ENCODE measurements at places on chromosomes 5 and 9.

GRCh38 chr5:78750281-78750680, 101.7 kb upstream of the LHFPL2 start:
- DNase-seq, result no peak

DNA sequence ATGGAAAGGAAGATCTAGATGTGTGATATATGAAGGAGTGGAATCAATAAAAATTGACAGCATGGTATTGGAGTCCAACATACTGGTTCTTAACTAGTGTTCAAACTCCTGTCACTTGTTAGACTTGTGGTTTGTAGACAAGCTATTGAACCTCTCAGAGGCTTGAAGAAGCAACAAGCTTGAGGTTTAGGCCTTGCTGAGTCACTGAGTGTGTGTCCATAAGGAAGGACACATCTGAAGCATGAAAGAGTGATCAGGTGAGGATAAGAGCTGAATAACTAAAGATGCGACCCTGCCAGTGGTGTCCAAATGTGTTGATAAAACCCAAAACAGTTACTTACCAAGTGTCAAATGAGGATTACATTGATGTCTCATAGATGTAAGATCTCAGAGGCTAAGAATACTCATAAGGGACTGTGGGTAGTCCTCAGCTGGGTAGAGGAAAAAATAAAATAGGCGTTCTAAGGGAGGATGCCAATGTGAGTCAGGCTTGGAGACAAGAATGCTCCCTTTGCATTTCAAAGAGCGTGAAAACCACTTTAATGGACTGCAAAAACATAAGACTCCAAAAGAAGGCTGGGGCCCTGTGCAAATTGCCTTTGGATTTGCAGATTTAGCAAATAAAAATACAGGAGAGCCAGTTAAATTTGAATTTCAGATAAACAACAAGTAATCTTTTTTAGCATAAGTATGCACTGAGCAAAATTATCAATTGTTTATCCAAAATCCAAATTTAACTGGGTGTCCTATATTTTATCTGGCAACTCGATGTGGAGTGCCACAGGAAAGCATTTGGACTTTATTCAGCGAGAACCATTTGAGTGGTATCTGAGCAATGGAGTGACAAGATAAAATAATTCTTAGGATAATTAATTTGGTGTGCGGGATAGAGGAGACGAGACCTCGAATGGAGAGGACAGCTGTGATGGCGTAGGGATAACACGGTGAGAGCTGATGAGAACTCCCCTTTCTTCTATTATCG, 757.3 kb upstream of the WWC1 start:
- DNase-seq, result no peak

DNA sequence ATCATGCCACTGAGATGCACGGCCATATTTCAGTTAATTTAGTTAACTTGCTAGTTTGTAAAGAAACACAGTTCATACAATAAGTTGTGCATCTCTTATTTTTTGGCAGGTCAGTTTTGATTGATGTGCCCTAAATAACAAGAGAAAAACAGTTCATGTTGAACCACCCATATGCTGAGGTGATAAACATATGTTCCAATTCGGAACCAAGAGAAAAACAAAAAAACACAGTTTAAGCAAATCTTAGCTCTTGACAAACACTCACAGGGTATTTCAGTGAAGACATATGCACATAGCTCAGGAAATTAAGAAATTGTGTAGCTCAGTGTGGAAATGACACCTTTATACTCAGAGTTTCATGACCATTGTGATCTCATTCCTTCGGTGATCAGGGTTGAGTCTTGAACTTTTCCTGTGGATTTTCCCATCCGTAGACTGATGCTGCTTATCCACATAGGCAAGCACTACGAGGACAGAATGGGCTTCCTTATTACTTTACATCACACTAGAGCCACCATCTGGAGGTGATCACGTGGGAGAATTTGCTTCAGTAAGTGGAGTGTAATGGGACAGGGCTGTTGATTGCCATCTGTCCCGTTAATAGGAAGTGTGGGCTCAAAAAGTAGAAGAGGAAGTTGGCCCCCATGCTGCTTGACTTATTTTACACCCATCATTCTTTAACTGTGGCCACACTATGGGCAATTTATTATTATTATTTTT, 773.0 kb downstream of the MTRR start:
- no peak for DNase-seq

DNA sequence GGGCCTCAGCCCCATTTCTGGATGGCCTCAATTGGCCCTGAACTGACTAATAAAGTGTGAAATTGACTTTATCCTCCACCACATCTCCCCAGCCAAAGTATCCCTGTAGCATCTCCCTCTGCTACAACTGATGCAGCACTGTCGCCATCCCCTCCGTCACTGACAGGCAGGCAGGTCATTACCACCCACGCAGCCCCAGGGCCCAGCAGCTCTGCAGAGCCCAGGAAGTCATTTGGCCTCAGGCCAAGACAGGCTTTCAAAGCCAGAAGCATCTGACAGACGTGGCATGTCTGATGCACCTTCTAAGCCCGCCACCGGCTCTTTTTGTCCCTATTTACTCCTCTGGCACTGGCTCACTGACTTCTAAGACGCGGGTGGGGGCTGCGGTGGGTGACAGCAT, 65.3 kb downstream of the ARHGEF37 start:
- DNase-seq, result peak; percentile 16

GRCh38 chr5:118789366-118789765, 199.0 kb downstream of the DTWD2 start:
- no peak for DNase-seq

Data from stimulated activated CD8-positive, alpha-beta memory T cell treated with anti-CD3 and anti-CD28 coated beads, Interleukin-4, amount 100 ng/mL, for 1 hour (primary cell).